GF-D8 (cell line): ENCODE measurements at places on chromosomes 12 and 14.

GRCh38 chr14:102314242-102315011, 5.1 kb upstream of the ZNF839 start:
- peak; percentile 10 for DNase-seq

- no peak for DNase-seq
Observed at GRCh38 chr12:113366827-113367226, 8.4 kb downstream of the PLBD2 start.

- DNase-seq: no peak
Observed at GRCh38 chr14:33455654-33456345, 495.1 kb downstream of the EGLN3 start.

DNA sequence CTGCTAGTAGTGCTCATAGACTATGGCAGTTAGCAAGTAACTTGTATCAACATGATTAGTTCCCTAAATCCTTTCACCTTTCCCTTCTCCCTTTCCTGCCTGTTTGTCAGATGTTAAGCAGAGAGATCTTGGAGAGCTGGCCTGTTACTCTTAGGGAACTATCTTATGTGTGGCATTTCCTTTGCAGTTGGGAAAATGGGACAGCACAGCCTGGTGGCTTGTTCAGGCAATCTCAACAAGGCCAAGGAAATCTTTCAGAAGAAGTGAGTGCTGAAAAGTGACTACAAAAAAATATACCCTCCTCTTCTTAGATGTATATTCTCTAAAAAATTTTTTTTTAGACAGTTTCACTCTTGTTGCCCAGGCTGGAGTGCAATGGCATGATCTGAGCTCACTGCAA, 7.4 kb downstream of the PARP2 start:
- no peak for DNase-seq

DNA sequence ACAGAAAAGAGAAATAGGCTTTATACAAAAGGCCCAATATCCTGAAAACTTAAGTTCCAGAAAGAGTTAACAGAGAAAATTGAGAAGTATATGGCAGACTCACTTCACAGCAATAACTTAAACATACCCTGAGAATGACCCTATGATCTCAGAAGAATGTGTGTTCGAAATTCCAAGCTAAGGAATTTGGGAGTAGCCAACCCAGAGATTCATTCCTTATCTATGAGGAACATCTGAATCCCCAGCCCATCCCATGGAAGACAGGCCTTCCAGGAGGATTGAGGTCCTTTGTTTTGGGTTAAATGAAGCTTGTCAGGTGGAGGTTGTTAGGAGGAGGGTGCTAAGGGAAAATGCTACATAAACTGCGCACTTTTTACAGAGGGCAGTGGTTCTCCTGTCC, 7.5 kb upstream of the SAV1 start:
- DNase-seq: no peak

DNA sequence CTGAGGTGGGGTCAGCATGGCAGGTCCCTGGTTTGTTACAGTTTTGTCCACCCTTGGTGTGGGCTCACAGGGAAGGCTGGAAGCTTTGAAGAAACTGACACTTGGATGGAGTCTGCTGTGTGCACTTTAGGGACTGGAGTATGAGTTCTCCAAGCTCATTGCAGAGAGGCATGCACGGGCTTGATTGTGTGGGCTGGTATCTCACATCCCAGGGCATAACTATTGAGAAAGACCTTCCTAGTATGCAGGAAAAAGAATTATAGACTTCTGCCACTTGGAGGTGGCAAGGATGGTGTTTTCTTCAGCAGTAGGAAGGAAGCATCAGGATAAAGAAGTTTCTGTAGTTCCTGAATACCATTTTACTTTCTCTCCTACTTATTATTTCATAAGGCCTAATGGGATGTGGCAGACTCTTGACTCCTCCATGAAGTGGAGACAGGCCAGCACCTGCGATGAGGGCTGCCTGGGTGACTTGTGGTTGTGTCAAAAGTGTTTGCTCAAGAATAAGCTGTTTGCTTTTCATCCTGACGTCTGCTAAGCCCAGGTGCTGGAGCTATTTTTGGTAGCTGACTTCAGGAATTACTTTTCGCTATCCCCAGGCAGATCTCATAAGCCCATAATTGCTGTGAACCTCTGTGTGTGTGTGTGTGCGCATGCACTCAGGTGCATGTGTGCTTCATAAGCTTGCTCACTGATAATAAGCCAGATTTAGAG, 125.8 kb downstream of the KTN1 start:
- peak; percentile 22 for DNase-seq

DNA sequence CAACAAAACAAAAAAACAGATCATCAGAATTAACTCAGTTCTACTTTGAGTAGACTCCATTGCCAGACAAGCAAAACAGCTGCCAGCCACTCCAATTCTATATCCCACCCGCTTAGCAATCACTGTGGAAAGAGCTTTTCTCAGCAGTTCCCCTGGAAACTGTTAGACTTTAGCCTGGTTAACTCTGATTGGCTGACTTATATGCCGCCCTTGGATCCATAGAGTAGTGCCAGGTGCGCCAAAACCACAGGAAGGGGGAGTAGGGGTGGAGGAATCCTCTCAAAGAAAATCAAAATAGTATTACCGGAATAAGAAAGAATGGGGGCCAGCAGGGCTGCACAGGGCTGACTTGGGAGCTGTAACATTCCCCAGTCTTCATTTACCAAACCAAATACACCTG, 5.4 kb upstream of the EML5 start:
- no peak for DNase-seq

DNA sequence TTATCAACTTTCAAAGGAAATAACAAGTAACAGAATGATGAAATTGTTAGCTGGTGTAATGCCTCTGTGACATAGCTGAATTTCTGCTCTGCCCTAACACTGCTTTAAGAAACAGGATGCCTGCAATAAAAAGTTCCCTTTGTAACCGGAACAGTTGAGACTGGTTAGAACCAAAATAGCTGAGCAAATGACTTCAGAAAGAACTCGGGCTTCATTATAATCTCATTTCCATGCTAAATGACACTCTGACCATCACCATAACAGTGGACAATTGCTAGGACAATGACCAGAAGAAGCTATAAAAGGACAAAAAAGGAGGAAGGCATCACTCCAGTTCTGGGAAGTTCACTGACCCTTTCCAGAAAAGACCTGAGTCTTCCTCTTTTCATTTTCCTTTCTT, 23.5 kb upstream of the PYGL start:
- peak; percentile 75 for DNase-seq

DNA sequence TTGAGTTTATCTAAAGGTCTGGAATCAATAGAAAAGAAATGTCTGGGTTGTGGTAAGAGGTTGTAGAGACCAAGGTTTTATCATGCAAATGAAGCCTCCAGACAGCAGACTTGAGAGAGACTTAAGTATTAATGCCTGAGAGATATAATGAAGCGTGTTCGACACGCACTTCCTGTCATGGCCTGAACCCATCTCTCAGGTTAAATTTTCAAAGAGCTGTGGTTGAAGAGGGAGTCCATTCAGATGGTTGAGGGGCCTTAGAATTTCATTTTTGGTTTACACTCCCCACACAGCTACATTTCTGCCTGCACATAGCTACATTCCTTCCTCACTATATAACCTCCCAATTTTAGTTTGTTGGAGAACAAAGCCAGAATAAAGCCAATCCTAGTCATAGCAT, 10.1 kb upstream of the CLEC12A start:
- DNase-seq: no peak

DNA sequence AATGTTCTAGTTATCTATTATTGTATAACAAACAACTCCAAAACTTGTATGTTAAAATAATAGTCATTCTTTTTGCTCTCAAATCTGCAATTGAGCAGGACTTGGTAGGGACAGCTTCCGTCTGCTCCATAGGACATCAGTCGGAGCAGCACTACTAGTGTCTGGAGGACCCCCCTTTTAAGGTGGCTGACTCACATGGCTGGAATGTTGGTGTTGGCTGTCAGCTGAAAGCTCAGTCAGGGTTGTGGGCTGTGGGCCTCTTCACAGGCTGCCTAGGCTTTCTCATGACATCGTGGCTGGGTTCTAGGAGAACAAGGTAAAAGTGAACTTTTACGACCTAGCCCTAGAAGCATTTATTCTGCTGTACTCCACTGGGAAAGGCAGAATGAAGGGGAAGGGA, 160.6 kb downstream of the ANO4 start:
- DNase-seq: no peak

GRCh38 chr12:116933512-116934246, 22.9 kb downstream of the FBXW8 start:
- DNase-seq: no peak

- DNase-seq: peak; percentile 47
Observed at GRCh38 chr14:76908834-76909233, 82.6 kb downstream of the LRRC74A start.

- no peak for DNase-seq
Observed at GRCh38 chr12:90905691-90906370, 49.1 kb downstream of the CCER1 start.

DNA sequence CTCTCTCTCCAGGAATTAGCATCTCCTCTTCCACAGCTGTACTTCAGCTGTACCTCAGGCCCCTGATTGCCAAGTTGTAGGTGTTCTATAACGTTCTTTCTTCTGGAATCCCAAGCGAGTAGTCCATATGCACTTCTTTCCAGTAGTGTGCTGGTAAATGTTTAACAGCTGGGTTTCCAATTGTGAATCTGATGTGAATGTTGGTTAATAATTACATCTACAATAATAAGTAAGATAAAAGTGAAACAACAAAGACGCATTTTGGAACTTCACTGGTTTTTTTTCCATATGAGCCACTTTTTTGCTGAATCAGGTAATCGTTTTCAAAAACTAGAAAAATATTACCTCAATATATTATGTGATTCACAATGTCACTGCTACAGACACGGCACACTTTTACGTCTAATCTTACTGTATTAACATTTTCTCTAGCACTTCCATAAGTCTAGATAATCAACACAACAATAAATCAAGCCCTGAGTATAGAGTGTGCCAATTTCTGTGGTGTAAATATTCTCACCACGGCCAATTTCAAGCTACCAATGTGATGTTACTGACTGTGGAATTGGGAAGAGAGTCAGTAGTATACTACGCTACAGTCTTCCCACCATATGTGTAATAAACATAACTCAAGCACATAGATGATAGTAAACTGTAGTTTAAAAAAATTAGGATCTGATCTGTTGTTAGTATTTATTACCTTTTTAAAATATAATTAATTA, 113.0 kb downstream of the ZFP36L1 start:
- DNase-seq: no peak

GRCh38 chr14:84250893-84251292, 1279.1 kb upstream of the FLRT2 start:
- no peak for DNase-seq

- DNase-seq: no peak
Observed at GRCh38 chr12:89427508-89428156, 75.3 kb upstream of the DUSP6 start.

DNA sequence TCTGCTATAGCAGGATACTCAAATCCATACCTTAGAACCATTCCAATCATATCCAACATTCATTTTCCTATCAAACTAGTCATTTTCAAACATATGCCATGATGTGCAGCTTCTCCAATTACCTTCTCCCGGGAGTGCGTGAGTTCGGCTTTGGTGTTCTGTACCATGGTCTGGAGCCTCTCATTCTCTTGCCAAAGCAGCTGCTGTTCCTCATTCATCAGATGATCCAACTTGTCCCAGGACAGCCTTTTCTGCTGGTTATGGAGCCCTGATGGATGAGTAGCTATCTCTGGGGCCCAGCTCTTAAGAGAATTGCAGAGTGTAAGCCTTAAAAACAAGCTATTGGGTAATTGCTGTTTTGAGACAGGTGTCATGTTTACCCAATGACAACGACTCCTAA, 71.1 kb upstream of the SAV1 start:
- DNase-seq: no peak

DNA sequence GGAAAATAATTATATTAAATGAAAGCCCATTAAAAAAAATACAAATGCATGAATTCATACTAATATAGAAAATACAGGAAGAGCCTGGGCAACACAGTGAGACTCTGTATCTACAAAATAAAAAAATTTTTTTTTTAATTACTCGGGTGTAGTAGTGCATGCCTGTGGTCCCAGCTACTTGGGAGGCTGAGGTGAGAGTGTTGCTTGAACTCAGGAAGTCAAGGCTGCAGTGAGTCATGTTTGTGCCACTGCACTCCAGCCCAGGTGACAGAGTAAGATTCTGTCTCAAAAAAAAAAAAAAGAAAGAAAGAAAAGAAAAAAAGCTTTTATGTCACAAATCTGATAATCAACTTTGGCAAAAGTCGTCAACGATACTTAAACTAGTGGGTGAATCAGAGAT, 80.6 kb upstream of the PLEKHA5 start:
- no peak for DNase-seq

DNA sequence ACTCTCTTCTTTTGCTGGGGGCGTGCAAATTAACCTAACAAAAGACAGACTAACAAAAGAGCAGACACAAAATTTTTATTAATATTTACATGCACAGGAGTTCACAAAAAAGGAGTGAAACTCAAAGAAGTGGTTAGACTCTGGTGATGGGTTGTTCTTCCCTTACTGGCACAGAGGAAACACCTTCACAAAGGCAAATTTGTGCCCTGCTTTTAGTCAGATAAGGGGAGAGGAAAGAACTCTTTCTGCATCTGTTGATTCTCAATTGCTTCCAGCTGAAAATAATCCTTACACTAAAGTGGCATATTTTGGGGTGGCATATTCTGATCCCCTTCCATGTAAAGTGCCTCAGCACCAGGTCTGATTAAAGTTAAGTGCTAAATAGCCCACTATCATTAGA, 190.2 kb upstream of the AMIGO2 start:
- DNase-seq: no peak

- DNase-seq: no peak
Observed at GRCh38 chr14:33451211-33451610, 499.7 kb downstream of the EGLN3 start.

- no peak for DNase-seq
Observed at GRCh38 chr12:113373969-113374368, 15.6 kb downstream of the PLBD2 start.

- DNase-seq: no peak
Observed at GRCh38 chr14:65321370-65321875, 91.1 kb upstream of the FUT8 start.

GRCh38 chr14:34568803-34569202, 29.3 kb upstream of the EAPP start:
- DNase-seq: no peak

- no peak for DNase-seq
Observed at GRCh38 chr14:104341532-104342434, 203.4 kb downstream of the KIF26A start.

- DNase-seq: no peak
Observed at GRCh38 chr12:29048787-29049186, 100.3 kb upstream of the FAR2 start.

- no peak for DNase-seq
Observed at GRCh38 chr12:131072451-131073230, 118.9 kb downstream of the ADGRD1 start.

DNA sequence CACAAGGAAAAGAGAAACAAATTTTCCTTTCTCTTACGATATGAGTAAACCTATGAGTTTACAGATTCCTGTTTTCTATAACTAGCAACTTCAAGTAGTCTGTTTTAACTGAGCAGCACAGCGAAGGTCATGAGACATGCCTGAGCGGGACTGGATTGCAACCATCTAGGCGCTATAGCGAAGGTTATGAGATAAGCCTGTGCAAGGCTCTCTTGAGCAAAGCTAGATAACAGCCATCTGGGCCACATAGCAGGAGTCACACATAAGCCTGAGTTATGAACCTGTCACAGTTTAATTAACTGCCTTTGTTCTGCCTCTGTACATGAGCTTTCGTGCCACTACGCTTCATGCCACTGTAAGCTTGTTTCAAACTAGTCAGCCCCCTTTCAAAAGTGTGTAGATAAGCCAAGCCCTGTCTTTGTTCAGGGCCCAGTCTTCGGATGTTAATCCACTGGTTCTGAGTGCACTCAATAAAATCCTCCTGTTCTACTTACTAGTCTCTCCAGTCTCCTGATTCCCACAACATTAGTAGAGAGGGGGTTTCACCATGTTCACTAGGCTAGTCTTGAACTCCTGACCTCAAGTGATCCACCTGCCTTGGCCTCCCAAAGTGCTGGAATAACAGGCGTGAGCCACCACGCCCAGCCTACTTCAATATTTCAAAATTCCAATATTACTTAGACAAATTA, 47.1 kb downstream of the SEC23A start:
- DNase-seq: no peak
